NCI-H2081 (cell line): ENCODE measurements at places on chromosomes 6 and 20.
A peak's percentile ranks its signal among the peaks of the same experiment; 100 is the strongest.

GRCh38 chr6:81098109-81098814, 654.2 kb downstream of the TENT5A start:
- DNase-seq = no peak

GRCh38 chr6:39724787-39725631, at the start of gene KIF6:
TSS of gene KIF6 (minus strand) at chr6:39725408. CDS start at chr6:39725310, 98 bp downstream.
- peak; percentile 92 for DNase-seq

DNA sequence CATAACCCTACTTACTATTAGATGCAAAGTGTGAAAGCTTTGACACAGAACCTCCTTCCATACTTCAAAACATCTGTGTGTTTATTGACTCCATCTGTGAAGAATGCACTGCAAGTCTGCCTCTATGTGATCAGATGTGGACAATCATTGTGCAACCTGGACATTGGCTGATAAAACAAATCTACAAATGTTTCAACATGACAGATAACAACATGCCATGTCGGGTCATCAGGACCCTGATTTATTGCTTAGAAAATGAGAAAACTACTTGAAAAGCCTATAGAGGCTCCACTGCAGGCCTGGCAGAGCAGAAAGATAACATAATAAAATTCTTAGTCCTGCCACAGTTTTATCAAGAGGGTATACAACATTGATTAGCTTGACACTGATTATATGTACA, 1286.4 kb downstream of the GRIK2 start:
- no peak for DNase-seq

DNA sequence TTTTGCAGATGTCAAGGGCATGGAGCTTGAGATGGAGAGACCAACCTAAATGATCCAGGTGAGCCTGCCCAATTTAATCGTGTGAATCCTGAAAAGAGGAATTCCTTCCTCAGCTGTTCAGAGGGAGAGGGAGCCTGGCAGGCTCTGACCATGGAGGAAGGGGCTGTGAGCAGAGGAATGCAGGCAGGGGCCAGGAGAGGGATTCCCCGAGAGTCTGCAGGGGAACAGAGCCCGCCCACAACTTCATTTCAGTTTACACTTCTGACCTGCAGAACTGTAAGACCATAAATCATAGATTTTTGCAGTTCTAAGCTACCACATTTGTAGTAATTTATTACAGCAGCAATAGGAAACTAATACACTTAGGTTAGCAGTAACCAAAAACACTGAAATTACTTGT, 164.1 kb downstream of the TBXT start:
- no peak for DNase-seq

DNA sequence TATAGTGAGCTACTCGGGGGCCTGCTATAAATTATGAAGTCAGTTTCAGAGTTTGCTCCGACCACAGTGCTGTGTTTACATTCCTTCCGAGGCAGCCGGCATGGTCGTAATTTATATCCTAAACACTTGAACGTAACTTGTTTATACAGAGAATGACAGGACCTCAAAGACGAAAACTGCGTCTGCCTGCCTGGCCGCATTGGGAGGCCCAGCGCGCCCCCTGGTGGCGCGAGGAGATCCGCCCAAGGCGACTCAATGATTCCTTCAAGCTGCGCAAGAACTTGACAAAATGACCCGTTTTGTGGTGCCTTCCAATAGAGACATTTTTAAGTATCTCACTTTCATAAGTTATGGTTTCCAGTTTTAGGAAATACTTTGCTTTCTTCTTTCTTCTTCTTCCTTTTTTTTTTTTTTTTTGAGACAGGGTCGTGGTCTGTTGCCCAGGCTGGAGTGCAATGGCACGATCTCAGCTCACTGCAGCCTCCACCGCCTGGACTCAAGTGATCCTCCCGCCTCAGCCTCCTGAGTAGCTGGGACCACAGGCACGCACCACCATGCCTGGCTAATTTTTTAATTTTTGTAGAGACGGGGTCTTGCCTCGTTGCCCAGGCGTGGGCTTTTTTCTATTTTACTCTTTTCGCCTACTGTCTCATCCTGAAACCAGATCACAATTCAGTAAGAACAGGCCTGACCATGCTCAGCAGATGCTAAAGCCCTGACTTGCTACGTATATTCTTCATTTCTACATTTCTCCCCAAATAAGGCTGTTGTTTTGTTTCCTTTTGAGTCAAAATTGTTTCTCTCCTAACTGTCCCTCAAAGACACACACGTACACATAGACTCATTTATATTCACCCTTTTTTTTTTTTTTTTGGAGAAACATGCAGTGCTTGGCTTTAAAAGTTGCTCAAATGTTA, 7.8 kb downstream of the FOXF2 start:
- DNase-seq = peak; percentile 51

- DNase-seq = no peak
These were observed 84.4 kb downstream of the SERAC1 start for GRCh38 chr6:158083455-158084325.

GRCh38 chr6:43764772-43765171, 5.2 kb upstream of the VEGFA start:
- no peak for DNase-seq

DNA sequence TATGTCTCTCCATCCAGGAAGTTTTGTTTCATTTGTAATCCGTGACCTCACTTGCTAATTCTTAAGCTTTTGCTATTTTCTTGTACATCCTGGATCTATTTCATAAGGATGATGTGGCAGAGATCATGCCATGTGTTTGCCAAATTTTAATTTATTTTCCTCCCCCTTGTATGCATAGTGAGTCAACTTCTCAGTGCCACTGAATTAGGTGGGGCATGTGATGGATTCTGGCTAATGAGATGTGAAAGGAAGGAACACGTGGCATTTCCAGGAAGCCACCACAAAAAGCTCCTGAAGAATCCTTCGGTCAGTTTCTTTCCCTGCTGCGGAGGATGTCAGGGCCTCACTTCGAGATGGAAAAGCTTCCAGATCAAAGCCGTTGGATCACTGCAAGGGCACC, 86.2 kb upstream of the PRL start:
- no peak for DNase-seq

DNA sequence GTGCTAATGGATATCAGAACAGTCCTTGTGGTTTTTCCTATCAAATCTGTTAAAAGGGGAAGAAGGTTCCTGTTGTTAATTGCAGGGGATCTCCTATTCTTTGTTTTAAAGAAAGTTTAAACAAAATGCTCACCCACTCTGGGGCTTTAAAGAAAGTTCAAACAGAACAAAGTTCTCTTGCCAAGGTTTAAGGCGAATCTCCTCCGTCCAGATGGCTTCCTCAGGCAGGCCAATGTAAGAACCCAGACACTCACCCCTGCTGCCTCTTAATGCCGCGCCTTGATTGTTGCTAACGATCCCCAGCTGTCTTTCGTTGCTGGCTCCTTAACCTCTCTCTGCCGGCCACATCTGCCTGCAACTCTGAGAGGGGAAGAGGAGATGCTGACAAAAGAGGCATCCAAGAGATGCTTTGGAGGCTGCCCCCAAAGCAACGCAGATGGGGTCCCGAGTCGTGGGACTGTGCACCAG, 235.0 kb upstream of the PRDM1 start:
- no peak for DNase-seq

- no peak for DNase-seq
These were observed 66.7 kb downstream of the GCNT2 start for GRCh38 chr6:10587656-10588406.

GRCh38 chr6:27078734-27079357, 168.7 kb upstream of the PRSS16 start:
- DNase-seq = peak; percentile 59

- DNase-seq = peak; percentile 10
These were observed 78.4 kb upstream of the TBC1D7 start for GRCh38 chr6:13406781-13407180.

- DNase-seq = no peak
These were observed 26.3 kb upstream of the RAB23 start for GRCh38 chr6:57248311-57248895.

DNA sequence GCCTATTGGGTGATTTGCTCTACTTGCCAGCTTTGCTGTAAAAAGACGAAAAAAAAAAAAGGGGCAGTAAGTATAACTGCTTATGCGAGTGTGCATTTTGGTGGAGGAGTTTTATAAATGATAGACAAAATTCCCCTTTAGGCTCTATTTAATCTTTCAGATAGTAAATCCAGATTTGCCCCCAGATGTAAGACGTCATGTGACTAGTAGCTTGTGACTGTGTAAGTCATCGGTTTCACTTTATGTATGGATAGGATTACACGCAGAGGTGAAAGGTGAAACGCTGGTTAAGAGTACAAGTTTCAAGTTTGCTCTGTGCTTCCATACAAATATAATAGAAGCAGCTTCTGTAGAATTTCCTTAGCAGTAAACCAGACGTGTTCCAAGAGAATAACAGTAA, 7.9 kb downstream of the RAB32 start:
- no peak for DNase-seq

DNA sequence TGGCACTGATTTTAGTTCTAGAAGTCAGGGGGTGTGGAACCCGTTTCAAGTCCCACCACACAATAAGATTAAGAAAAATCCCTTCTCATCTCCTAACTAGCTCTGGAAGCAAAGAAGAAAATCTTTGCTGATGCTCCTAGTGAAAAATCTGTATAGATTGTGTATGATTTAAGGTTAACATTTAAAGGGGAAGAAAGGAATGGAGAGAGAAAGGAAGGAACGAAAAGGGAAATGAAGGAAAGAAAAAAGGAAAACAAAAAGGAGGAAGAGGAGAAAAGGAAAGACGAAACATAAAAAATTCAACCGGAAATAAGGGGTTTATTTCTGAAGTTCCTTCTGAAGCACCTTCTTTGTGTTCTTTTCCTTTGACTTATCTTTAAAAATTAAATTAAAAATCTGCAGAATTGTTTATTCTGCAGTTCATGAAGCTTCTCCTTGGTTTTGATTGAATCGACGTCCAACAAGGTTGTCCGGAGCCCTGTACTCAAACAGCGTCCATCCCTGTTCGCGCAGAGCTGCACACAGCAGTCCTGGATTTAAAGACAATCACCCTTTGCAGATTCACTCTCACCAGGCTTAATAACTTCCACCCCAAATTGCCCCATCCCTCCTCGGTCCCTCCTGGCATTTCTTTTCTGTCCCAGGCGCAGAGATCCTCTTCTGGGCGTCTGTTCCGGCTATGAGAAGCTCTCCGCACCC, 1.6 kb upstream of the TFAP2B start:
- no peak for DNase-seq

DNA sequence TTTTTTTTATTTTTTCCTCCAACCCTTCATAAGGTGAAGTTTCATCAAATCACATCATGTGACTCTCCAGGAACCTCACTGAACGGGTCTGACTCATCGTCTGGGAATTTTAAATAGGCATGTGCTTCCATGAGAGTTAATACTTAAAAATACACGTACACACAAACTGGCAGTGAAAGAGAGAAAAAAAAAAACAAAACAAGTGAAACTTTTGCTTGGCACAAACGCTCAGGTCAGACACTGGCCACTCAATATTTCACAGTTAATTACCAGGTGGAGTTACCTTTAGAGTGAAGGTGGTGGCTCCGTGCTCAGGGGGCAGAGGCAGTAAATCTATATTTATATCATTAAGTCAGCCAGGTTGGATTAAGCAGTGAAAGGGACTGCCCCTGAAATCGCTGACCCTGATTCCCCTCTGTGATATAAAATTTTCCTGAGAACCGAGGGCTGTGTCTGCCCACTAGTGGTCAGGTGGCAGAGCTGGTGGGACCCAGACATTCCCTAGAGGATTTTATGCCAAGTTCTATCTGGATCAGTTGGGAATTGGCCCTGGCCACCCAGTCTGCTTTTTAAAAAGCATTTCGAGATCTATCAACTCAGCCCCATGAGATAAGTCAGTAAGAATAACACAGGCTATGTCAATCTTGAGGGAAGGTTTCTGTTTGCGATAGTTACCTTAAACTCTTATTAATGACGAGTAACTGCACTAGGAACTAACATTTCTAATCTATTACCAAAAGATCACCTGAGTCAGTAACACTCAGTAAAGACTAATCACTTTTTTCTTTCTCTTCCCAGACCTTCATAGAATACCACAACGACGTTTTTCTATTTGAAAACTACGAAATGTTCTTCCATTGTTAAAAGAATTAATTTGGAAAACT, 259.1 kb downstream of the HDGFL1 start:
- peak; percentile 18 for DNase-seq

- DNase-seq = no peak
These were observed 68.9 kb upstream of the TBXT start for GRCh38 chr6:166236596-166236995.
